ENCODE measurements at places on chromosomes 1 and 21. TPM values are rescaled to one million over a fixed set of nuclear protein-coding genes. Genes with fewer than 3 reads are reported as not detected.

DNA sequence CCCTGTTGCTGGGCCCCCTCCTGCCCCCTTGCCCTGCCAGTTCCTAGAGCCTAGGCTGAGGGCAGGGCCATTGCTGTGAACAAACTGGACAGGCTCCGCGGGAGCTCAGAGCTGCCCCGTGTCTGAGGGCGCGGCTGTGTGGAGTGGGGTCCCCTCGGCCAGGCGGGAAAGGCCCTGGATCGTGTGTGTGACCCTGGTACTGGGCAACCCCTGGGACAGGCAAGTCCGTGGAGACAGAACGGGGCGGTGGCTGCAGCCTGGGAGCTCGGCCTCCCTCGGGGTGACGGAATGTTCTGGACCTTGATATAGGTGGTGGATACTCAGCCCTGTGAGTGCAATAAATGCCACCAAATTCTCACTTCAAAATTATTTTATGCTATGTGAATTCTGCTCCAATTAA, 27.7 kb upstream of the C1orf159 start:
- no peaks in the 10 kb centered on the region for H3K4me1 ChIP-seq
- DNase-seq: no peak
- H3K27me3 ChIP-seq: peaks cover 4% of the 10 kb centered on the region
- no peak overlapping the region for H3K27ac ChIP-seq
- no peaks in the 10 kb centered on the region for H3K36me3 ChIP-seq
- H3K4me3 ChIP-seq: no peak overlapping the region

DNA sequence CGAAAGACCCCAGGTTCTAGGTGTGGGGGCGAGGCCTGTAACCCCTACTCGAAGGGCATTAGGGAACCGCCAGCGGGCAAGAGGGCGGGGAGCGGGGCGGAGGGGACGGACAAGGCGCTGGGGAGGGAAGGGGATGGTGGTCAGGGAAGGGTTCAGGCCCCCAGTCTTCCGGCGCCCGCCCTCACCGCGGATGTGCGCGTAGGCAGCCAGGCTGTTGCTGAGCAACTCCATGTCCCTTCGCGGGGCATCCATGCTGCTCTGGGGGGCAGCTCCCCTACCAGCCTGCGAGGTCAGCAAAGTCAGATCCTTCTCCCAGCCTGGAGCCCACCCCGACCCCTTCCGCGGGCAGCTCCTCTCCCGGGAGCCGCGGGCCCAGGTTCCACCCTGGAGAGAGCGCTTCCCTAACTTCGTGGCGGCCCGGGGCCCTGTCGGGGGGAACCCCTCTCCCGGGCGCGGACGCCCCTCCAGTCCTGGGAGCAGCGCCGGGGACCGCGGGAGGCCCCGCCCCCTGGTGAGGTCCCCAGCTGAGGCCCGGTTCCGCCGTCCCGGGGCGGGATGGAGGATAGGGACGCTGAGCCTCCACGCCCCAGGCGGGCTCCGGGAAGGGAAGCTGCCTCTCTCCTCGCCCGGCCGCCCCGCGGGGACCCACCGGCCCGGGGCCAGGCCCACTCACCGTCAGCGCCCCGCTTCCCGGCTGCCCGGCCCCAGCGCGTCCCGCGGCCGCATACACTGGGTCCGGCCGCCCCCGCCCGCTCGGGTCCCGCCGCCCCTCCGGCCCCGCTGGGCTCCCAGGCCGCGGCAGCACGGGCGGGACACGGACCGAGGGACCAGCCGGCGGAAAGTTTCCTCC, 434 bp downstream of the EVA1B start:
- H3K4me3 ChIP-seq: peak overlapping the region; percentile 77
- DNase-seq: no peak
- peaks cover 39% of the 10 kb centered on the region for H3K4me1 ChIP-seq
- peak overlapping the region; percentile 91 for H3K27ac ChIP-seq
- H3K36me3 ChIP-seq: peaks cover 7% of the 10 kb centered on the region

- DNase-seq: no peak
- H3K27me3 ChIP-seq: no peaks in the 10 kb centered on the region
- H3K4me1 ChIP-seq: no peaks in the 10 kb centered on the region
Observed at GRCh38 chr1:209612646-209613399, 29.3 kb downstream of the CAMK1G start.

DNA sequence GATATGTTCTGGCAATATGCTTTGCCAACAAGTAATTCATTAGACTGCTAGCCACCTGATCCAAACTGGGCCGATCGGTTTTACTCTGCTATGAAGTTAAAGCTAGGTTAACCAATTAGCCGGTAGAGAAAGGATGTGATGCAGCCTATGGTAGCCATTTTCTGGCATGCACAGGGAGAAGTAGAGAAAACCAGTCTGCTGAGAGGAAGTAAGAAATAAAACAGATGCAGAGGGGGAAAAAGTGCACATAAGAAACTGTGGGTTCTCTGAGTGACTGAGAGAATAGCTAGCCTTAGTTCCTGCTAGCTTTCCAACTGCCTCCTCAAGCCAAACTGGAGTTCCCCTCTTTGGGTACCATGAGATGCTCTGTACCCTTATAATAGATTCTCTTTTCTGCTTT, 52.8 kb downstream of the ARID4B start:
- no peaks in the 10 kb centered on the region for H3K36me3 ChIP-seq
- H3K4me3 ChIP-seq: no peak overlapping the region
- H3K27me3 ChIP-seq: no peaks in the 10 kb centered on the region
- H3K4me1 ChIP-seq: peaks cover 45% of the 10 kb centered on the region
- no peak for DNase-seq

GRCh38 chr1:30322859-30323257, 400.5 kb downstream of the MATN1 start:
- H3K27ac ChIP-seq: no peak overlapping the region
- H3K4me1 ChIP-seq: no peaks in the 10 kb centered on the region
- H3K36me3 ChIP-seq: no peaks in the 10 kb centered on the region

DNA sequence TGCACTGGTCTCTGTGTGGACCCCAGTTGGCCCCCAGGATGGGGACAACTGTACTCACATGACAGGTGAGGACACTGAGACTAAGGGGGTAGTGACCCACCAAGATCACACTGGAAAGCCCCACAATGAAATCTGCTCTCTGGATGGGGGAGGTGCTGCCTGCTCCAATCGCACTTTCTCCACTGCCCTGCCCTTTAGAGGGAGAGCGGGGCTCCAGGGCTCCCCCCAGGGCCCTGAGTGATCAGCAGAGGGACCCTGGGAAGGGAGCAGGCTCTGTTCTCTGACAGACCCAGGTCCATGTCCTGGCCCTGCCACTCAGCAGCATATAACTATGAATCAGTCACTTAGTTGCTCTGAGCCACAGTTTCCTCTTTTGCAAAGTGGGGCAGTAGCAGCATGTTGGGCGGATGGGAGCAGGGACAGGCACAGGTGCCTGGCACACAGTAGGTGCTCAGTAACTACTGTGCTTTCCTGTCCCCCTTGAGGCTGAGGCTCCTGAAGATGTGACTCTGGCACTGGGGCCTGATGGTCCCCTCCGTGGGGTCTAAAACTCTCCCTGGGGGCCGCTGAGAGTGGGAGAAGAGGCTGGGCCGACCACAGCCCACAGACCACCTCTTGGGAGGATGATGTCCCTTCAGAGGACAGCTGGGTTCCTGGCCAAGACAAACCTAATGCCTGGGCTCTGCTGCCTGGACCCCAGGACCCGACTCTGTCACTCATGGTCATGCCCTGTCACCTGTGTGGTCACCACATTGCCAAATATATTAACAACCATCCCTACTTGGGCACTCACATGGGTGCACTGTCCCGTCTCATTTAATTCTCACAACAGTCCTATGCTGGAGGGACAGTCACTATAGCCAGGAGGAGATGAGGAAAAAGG, 222.7 kb downstream of the PTPRU start:
- DNase-seq: no peak
- H3K27ac ChIP-seq: no peak overlapping the region
- H3K36me3 ChIP-seq: no peaks in the 10 kb centered on the region
- H3K27me3 ChIP-seq: no peaks in the 10 kb centered on the region
- H3K4me3 ChIP-seq: no peak overlapping the region

DNA sequence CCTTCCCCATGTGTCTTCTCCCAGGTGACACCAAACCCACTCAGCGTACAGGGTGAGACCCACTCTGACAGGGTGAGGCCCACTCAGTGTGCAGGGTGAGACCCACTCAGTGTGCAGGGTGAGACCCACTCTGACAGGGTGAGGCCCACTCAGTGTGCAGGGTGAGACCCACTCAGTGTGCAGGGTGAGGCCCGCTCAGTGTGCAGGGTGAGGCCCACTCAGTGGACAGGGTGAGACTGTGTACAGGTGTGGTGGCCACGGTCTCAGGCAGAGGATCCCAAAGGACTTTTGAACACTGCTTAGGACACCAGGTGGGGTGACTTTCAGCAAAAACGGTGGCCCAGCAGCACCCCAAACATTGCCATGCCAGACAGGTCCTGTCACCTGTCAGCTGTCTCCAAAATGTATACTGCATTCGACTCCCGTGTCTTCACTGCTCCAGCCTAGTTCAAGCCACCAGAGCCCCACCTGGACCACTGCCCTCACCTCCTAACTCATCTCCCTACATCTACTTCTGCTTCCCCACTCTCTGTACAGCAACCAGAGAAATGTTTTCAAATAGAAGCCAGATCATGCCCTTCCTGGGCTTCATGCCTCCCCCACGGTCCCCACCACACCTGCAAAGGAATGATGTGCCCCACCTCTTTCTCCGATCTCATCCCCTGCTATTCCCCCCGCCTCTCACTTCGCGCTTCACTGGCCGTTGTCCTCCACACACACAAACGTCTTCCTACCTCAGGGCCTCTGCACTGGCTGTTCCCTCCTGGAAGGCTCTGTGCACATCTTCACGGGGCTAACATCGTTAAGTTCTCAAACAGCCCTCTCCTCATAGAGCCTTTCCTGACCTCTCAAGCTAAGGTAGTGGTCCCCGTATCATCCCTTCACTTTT, 52.1 kb downstream of the ACBD3 start:
- H3K36me3 ChIP-seq: no peaks in the 10 kb centered on the region
- H3K4me3 ChIP-seq: no peak overlapping the region
- no peaks in the 10 kb centered on the region for H3K27me3 ChIP-seq
- peak; percentile 66 for DNase-seq

GRCh38 chr1:10635085-10635896, 160.5 kb downstream of the PEX14 start:
- no peaks in the 10 kb centered on the region for H3K27me3 ChIP-seq
- H3K36me3 ChIP-seq: peaks cover 9% of the 10 kb centered on the region
- no peak overlapping the region for H3K4me3 ChIP-seq
- no peak for DNase-seq
- peaks cover 83% of the 10 kb centered on the region for H3K4me1 ChIP-seq
- H3K27ac ChIP-seq: peak overlapping the region; percentile 68

DNA sequence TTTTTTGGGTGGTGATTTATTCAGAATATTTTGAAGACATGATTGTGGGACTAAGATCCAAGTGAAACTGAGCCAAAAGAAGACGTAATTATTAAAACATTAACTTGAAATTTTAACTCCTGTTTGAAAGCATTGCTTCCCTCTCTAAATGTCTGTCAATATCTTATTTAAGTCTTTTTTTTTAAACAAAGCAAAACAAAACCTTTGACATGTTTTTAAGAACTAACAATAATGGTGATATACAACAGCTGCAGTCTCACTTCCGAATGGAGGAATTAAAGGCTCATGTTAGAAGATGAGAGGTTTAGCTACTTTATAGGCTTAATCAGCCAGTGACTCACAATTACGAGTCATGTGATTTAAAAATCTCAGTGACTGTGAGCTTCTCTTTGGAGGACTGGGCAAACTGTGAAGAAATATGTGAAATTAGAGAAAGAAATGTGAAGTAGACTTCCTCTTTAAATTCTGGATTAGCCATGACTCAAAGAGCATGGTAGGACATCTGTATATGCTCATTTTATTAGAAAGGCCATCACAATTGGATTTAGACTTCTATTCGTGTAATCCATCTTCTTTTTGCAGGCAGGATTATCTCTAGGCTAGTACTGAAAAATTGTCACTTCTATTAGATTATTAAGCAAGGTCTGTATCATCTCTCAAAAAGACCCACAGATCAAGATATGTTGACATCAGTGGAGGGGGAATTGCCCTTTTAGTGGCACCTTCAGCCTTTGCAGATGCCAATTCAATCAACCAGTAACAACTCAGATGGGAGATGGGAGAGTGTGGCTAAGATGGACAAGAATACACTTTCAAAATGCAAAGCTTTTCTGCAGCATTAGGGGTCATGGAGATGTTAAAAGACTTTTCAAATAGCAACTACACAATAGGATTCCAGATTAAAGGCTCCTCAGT, 28.7 kb downstream of the KCNA3 start:
- no peaks in the 10 kb centered on the region for H3K27me3 ChIP-seq
- no peaks in the 10 kb centered on the region for H3K36me3 ChIP-seq
- DNase-seq: no peak
- no peaks in the 10 kb centered on the region for H3K4me1 ChIP-seq

GRCh38 chr1:82446236-82446635, 645.5 kb downstream of the ADGRL2 start:
- no peak overlapping the region for H3K27ac ChIP-seq
- DNase-seq: no peak
- no peaks in the 10 kb centered on the region for H3K4me1 ChIP-seq
- no peaks in the 10 kb centered on the region for H3K36me3 ChIP-seq
- H3K27me3 ChIP-seq: no peaks in the 10 kb centered on the region
- no peak overlapping the region for H3K4me3 ChIP-seq

DNA sequence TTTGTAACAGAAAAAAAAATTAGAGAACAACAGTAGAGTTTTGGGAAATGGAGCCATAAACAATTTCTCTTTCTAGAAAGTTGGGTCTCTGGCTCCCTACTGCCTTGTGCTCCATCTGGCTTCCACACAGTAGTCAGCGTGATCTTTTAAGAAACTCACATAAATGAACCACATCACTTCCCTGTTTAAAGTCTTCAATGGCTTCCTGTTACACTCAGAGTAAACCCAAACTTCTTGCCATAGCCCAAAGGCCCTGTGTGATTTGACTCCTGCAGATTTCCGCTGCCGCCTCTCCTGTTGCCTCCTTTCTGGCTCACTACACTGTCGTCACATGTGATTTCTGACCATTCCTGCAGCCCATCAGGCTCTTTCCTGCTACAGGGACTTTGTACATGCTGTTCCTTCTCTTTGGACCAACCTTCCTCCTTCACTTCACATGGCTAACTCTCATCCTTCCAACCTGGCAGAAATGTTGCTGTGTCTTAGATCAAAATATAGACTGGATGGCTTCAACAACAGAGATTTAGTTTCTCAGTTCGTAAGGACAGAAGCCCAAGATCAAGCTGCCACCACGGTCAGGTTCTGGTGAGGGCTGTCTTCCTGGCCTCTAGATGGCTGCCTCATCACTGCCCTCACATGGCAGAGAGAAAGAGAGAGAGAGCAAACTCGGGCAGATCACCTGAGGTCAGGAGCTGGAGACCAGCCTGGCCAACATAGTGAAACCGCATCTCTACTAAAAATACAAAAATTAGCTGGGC, 34.0 kb downstream of the OPRD1 start:
- H3K4me1 ChIP-seq: no peaks in the 10 kb centered on the region
- H3K27me3 ChIP-seq: no peaks in the 10 kb centered on the region
- DNase-seq: no peak
- no peaks in the 10 kb centered on the region for H3K36me3 ChIP-seq
- no peak overlapping the region for H3K27ac ChIP-seq

PDZK1 gene
- total RNA-seq: 0.75 TPM

F13B gene
- not detected for total RNA-seq

KCNA2 gene
- 4.3 TPM for total RNA-seq

NGF gene
- total RNA-seq: 7.5 TPM

OR6N1 gene
- total RNA-seq: not detected

ATAD3C gene
- 0.83 TPM for total RNA-seq

TFF2 gene
- total RNA-seq: not detected

FLG gene
- not detected for total RNA-seq

DNAH14 gene
- 15.0 TPM for total RNA-seq

KLHDC8A gene
- 1.7 TPM for total RNA-seq

CELA2B gene
- total RNA-seq: not detected

RAB7B gene
- 2.4 TPM for total RNA-seq

TNFRSF9 gene
- 0.17 TPM for total RNA-seq
